Breast epithelium (tissue), 4 donors: ENCODE measurements at places on chromosomes 3 and 15. TPM values are rescaled to one million over a fixed set of nuclear protein-coding genes. Genes with fewer than 3 reads are reported as not detected.

DNA sequence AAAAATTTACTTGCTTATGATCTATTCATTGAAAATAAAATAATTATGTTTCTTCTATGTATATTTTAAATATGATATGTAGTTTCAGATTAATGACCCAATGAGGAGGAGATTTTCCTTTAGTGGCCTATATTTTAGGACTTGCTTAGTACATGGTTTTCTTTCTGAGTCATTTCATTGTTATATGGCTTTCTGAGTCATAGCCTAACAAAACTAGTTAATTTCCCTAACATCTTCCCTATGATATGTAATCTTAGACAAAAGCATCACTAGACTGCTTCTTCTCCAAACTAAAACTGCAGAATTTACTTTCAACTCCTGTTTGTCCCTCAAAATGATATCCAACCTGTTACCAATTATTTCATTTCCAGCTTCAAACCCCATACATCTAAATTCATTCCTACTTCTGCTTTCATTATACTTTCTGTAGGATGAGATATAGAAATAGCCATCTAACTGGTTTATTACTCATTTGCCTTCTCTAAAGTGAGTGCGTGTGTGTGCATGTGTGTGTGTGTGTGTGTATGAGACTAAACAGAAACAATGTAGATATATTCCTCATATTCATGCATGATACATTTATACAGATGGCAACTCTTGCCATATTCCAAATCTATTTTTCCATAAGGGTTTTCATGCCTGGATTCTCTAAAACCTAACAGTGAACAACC, 915.0 kb upstream of the GBE1 start:
- DNase-seq = no peak

- no peak for DNase-seq
These were observed 107.9 kb downstream of the LRTM1 start for GRCh38 chr3:54819946-54820345.

DNA sequence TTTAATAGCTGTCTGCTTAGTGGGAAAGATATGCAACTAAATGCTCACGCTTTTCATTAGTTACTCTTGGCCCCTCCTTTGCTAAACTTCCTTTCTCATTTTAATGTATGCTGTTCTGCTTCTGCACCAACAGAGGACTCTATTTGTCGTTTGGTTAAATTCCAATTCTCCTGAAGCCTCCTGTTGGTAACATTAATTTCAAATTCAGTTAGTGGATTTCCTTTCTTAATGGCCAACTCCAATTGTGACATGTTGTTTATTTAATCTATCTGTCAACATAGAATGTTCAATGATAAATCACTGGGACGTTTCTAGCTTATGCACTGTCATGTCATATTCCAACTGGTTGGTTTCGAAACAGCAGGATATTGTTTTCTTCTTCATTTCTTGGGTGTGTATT, 467.4 kb upstream of the BCHE start:
- DNase-seq = no peak

DNA sequence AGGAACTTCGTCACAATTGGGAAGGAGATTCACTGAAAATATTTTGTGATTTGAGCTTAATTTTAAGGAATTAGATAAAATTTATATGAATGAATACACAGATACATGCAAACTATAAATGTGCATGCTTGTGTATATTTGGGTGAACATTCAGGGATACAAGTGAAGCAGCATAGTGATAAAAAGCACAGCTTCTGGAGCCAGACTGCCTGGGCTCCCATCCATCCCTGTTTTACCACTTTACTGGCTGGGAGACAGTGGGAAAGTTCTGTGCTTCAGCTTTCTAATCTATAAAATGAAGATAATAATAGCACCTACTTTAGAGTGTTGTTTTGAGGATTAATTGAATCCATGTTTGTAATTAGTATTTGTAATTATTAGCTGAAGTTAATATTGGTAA, 8.1 kb upstream of the EPHA6 start:
- no peak for DNase-seq

DNA sequence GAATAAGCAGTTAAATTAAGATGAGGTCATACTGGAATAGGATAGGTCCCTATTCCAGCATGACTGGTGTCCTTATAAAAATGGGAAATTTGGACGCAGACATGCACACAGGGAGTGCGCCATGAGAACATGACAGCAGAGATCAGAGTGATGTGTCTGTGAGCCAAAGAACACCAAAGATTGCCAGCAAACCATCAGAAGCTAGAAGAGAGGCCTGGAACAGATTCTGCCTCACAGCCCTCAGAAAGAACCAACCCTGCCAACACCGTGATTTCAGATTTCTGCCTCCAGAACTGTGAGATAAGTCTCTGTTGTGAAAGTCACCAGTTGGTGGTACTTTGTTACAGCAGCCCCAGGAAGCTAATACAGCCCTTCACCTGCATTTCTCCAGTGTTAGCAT, 34.7 kb downstream of the EPHB1 start:
- no peak for DNase-seq

GRCh38 chr3:124509884-124510283, 220.4 kb upstream of the UMPS start:
- DNase-seq = no peak

DNA sequence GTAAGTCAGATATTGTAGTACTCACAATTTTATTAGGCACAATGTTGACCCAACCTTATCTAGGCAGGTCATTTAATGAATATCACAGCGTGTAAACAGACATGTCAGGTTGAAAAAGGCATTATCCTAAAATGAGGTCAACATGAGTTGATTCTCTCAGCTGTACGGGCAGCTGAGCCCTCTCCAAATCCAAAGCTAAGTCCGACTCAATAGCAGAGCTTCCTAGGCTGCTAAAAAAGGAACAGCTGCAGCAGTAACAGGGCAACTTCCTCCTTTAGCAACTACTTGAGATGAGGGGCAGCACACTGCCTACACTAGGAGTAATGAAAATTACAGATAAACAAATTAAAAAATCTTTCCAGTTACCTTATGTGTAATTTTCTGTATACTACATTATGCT, 189.2 kb downstream of the CADM2 start:
- DNase-seq = no peak

IRAK2 gene
- 3.4 TPM for total RNA-seq

PCYT1A gene
- total RNA-seq = 55.9 TPM

DNA sequence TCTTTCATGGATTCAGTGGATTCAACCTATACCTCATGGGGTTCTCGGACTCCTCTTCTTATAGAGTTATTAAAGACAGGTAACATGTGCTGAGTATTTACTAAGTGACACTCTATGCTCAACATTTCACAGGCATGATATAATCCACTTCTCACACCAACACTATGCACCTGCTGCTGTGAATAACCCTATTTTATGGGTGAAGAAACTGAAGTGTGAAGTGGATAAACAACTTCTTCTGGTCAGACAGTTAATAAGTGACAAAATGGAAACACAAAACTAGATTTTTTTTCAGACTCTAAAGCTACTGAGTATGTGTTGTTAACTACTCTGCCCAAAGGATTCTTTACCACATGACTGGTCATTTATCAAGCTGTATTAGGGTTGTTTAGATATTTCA, 403.5 kb downstream of the DIPK2A start:
- DNase-seq = no peak

DNA sequence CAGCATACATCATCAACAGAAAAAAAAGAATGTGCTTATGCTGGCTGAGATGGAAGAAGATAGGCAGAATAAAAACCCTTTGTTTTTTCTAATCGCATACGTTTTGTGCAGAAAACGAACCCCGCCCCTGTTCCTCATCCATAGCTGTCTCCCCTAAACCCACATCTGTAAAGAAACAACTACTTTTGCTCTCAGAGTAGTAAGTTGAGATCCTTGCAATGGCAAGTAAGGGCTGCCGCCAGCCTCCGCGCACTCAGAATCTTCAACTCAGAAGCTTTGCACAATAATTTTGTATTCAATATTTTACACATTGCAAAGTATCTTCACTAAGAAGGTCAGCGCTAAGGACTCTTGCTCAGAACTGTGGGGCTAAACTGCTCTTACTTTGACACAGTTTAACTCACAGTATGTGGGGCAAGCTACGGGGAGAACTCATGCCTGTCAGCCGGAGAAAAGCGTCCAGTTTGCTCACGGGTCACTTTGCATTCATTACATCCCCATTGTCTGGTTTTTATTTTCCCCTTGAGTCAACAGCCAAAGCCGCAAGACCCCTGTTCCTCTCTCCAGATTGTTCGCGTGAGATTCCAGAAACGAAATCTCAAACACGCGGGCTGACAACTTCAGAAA, 1.0 kb downstream of the LYSMD4 start:
- no peak for DNase-seq

LDHAL6B gene
- total RNA-seq = not detected

DNA sequence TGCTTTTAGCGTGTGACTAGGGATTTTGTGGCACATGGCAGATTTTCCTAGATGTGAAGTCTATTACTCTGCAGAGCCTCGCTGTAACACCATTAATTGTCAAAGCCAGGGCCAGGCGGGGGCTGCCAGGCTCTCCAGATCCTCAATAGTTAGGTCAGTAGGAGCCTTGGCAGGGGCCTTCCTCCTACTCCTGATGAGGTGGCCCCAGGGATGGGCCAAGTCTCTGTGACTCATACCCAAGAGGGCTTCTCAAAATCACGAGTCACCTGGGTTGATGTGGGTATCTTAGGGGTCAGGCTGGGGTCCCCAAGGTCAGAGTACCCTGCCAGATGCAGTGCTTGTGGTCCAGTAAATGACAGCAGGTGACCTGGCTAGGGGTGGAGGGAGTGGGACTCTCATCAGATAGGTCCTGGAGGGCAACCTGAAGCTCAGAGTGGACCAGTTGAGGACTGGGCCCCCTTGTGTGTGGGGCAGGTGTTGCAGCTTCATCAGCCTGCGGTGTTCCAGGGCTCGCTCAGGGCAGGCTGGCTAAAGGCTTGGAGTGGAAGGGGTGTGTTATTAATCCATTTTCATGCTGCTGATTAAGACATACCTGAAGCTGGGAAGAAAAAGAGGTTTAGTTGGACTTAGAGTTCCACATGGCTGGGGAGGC, 88.5 kb upstream of the MYZAP start:
- DNase-seq = no peak

EXD1 gene
- not detected for total RNA-seq

SAMMSON gene
- not detected for total RNA-seq

GRCh38 chr3:12707449-12707848, 43.5 kb upstream of the RAF1 start:
- DNase-seq = no peak

DNA sequence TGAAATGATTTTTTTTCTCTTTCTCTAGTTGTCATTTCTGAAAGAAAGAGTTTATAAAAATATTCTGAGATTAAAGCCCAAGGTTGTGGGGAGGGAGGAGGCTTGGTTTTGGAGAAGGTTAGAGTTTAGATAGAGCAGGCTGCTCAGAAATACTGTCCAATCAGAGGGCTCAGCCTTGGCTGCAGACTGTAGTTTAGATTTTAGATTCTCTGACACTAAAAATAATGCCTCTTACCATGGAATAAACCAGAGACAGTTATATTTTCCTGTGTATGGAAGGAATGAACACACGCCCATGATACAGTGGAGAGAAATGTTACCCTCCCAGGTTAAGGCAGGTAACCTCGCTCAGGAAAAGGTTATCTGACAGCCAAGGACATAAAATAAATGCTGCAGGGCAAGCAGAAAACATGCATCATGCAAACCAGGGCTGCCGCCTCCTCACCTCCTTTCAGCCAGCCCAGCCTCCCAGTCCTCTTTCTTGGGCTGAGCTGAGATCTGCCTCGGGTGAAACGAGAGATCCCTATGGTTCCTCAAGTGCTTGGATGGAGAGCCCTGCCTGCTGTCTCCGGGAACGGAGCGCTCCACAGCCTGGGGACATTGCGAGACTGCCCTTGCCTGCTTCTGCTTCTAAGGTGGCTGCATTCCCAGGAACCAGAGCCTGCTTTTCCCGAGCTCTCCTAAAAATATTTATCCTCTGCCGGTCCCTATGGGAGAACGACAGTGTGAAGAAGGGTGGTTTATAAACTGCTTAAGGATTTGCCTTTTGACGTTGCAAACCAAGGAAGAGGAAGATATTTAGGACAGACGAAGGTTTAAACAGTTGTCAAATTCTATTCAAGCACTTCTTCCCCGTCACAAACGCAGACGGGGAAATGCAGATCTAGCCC, 848 bp downstream of the NCEH1 start:
- DNase-seq = peak; percentile 39

GRCh38 chr3:114800272-114801031, 346.6 kb downstream of the ZBTB20 start:
- no peak for DNase-seq

DNA sequence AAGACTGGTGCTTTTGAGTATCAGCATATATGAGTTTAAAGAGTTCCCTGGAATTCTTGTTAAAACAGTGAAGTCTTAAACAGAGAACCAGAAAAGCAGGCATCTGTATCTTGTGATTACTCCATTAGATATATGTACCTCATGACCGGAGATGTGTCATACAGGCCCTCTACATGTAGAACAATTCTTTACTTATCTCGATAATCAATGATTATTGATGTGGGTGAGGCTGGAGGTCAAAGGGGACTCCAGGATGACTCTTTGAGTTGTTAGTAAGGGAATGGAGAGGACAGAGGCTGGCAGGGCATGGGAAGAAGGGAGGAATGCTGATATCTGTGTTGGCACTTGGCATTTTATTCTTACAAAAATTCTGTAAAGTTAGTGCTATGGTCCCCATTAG, 155.7 kb downstream of the GAP43 start:
- DNase-seq = no peak

ATP2B2 gene
- total RNA-seq = 0.15 TPM

GUCA1C gene
- total RNA-seq = not detected

GRCh38 chr3:151142929-151143328, 57.5 kb downstream of the MED12L start:
- no peak for DNase-seq
